HAP-1 (cell line): ENCODE measurements at places on chromosomes 11 and 22.

- peak; percentile 80 for DNase-seq
Measured at GRCh38 chr11:32891657-32892354, 805 bp upstream of the QSER1 start.

DNA sequence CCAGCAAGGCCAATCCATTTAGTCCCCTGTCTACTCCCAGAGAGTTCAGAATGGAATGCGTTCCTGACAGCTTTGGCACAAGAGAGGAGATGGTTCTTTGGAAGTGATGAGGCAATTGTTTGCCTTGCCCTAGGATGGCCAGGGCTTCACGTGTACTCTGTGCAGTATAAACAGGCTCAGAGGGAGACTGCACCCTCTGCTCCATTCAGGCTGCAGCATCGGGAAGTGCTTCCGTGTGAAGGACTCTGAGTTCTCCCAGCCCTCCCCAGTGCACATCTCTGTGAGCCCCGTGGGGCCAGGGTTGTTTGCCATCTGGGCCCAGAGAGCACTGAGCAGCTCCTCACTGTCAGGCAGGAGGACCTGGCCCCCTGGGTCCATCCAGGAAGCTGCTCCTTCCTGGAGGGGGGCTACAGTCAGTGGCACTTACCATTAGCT, 215.3 kb upstream of the TBCEL start:
- DNase-seq: no peak

GRCh38 chr11:111764621-111765020, 1.6 kb downstream of the PPP2R1B start:
- DNase-seq: no peak

DNA sequence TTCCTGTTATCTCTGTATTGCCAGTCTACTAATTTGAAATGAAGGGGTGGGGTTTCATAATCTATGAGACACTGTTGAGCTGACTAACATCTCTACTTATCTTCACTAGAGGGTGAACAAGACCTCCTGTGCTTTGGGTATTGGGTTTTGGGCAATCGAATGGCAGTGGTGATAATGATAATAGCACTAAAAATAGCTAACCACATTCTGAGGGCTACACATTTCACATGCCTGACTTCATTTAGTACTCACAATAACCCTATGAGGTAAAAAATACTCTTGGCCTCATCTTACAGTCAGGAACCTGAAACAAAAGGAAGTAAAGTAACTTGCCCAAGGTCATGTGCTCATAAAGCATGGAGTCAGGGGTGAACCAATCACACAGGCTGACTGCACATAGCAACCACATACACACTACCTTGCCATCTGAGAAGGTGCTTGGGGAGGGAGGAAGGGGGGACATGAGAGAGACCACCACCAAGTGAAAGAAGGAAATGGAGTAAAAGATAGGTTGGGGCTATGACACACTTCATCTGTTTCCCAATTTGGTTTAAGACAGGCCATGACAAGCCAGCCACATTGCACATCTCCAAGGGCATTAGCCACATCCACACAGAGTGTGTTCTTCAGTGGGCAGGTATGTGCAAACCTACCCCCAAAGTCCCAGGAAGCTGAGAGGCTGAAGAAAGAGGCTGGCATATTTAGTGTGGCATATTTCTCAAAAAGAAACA, 387.6 kb upstream of the DDI1 start:
- no peak for DNase-seq

DNA sequence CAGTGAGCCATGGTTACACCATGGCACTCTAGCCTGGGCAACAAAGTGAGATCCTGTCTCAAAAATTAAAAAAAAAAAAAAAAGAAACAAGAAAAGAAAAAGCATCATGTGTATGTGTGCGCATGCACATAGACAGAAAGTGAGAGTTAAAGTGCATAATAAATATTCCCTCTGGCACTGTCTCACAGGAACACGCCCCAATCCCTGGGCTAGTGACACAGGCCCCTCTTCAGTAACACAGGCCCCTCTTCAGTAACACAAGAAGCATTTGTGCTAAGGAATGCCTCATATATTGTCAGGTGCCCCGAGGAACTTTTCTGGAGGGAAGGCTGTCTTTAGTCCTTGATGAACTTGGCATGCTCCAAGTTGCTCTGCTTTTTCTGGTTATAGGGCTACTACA, 57.5 kb downstream of the RPL27A start:
- no peak for DNase-seq

- DNase-seq: no peak
Measured at GRCh38 chr11:122679466-122679865, 23.9 kb downstream of the UBASH3B start.

DNA sequence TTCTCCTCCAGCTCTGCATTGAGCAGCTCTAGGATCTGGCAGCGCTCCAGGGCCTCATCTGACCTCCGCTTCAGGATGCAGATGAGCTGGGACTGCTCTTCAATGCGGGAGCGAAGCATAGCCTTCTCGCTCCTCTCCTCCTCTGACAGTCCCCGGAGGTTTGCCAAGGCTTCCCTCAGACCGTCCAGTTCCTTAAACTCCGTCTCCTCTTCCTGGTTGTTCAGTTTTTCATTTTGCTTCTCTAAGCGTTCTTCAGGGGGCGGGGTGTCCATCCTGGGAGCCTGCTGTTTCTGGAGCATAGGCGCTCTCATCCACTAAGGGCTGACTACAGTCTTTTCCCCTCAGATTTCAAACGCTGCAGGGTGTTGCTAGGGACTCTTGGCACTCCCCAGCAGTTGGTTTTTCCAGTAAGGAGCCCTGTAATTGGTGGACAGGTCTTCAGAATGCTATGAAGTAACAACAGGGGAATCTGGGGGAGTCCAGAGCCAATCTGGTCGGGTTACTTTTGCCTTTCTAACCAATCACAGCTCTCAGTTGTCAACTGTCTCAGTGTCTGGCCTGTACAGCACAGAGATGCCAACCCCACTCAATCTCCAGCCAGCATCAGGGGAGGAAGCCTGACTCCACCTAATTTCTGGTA, at the start of gene CCDC89:
TSS of gene CCDC89 (minus strand) at position 376 of the 640 bp plus-strand sequence. CDS start at position 311, 65 bp downstream.
- no peak for DNase-seq

DNA sequence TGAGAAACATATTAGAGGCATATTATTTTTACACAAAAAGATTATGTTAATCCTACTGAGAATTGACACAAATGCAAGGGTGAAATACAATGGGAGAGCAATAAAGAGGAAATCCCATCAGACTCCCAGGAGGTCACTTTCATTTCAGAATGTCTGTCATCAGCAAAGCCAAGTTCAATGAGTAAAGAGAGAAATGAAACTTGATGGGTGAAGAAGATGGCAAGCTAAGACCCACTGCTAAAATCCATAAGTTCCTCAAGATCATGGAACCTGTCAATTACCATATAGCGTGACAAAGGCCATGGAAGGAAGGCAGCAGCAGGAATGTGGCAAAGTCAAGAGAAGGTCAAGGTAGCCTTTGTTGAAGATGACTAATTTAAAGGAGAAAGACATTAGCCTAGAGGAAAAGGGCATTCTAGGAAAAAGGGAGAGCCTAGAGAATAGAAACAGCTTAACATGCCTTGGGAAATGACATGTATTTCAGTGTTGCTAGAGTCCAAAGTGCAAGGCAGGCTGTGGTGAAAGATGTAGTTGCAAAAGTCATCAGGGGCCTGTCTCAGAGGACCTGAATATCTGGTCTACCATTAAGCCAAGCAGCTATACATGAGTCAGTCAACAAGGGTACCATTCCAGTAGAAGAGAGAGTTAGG, 43.1 kb downstream of the FAM168A start:
- peak; percentile 44 for DNase-seq

DNA sequence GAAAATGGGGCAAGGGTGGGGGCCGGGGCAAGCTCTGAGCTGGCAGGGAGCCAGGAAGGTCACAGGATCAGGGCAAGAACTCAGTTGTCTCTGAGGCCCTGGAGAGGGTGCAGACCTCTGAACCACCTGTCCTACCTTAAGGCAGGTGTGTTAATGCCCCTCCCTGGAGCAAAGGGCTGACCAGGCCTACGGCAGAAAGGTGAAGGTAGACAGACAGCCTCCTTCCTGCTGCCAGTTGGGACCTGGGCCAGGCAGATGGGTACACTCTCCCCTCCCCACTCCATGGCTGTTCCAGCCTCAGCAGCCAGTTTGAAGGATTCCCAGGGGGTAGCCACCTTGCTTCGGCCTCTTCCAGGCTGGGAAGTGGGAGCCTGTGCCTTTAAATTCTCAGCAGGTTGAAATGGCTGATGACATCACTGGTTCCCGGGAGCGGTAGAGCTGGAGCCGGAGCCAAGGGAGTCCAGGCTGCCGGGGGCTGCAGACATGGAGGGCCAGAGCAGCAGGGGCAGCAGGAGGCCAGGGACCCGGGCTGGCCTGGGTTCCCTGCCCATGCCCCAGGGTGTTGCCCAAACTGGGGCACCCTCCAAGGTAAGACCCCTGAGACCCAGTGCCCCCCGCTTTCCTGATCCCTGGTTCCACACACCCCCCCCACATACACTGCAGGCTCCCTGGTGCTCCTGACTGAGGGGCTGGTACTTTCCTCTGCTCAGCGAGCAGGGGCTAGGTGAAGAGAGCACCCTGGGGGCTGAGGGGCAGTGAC, at the start of gene INPP5J:
TSS of gene INPP5J (plus strand) at position 435 of the 760 bp plus-strand sequence. CDS start at position 484, 49 bp downstream.
- DNase-seq: peak; percentile 68

GRCh38 chr11:17457396-17458173, 19.1 kb downstream of the ABCC8 start:
- DNase-seq: no peak

- DNase-seq: no peak
Measured at GRCh38 chr11:103581760-103582159, 454.7 kb upstream of the DDI1 start.

- DNase-seq: no peak
Measured at GRCh38 chr11:67415501-67416304, at the start of gene CARNS1. Gene CARNS1 (plus strand): TSS chr11:67415678. CDS start chr11:67416200, 522 bp downstream.

- DNase-seq: peak; percentile 38
Measured at GRCh38 chr11:46352063-46352841, 5.0 kb downstream of the DGKZ start.

DNA sequence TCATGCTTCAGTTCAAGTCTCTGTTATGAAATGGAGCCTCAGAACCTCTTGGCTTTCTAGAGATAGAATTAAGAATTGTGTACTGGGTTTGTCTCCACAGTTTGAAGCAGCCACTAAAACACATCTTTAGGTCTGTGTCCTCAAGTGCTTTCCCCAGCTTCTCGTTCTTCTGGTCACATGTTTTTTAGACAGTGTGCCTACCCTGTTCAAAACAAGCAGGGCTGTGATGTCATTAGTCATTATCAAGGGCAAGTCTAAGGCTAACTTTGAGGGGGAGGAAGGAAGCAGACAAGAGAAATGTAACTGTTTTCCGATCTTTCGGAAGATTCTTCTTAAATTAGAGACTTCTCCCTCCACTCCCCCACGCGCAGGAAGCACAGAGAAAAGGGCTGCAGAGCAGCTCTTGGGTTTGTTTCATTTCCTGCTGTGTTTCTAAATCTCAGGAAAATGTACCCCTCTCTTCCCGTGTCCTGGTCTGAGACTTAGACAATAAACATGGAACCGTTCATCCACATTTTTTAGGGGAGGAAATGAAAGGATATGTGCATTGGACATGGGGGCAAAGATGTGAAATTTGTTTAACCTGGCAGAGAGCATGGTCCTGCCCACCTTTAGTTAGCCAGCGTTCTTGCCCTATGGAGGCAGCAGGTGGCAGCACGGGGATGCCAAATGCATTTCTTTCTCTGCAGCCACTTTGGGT, 3.1 kb downstream of the AKIP1 start:
- DNase-seq: peak; percentile 64

DNA sequence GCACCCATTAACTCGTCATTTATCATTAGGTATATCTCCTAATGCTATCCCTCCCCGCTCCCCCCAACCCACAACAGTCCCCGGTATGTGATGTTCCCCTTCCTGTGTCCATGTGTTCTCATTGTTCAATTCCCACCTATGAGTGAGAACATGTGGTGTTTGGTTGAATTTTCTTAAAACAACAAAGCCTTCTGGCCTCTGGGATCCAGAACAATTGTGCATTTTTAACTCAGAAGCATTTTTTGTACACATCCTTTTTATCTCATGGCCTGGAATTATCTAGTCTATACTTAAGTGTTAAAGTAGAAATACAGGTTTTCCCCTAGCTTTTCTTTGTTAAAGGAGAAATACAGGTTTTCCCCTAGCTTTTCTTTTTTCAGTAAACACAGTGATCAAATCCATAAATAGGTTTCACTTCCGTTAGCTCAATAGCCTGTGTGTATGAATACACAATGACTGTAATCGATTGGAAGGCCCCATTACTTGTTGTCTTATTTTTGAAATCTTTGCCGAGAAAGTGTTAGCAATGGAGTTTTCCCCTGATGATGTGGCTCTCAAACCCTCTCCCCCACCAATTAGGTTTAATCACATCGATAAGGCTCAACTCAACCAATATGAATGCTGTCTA, 125.6 kb upstream of the PITPNB start:
- no peak for DNase-seq

GRCh38 chr22:40818192-40818746, 877 bp downstream of the SLC25A17 start:
- no peak for DNase-seq

DNA sequence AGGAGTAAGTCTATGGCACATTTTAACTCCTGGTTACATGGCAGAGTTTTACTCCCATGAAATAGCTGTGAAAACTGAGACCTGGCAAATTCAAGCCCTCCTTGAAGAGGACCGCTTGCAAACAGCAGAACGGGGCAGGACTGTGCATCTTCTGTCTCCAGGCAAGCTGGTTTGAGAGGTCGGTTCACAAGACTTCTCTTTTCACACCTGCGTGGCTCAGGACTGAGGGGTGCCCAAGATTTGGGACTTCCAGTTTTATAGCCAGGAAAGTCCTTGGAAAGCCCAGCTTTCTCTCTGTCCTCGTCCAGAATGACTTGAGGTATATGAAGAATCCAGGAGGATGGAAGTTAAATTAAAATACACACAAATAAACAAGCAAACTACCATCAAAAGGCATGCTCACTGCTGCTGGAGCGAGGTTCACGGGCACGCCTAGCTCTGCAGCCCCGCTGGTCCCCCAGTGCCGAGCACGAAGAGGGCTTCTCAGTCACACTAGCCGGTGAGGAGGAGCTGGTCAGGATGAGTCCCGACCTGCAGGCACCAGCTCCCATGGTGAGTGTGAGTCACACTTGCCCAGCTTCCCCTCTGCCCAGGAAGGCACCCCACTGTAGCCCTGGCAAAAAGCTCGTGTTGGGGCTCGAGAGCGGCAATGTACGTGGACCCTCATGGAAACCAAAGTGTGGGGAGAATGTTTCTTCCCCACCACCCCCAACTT, 1382.4 kb downstream of the BRD1 start:
- no peak for DNase-seq

DNA sequence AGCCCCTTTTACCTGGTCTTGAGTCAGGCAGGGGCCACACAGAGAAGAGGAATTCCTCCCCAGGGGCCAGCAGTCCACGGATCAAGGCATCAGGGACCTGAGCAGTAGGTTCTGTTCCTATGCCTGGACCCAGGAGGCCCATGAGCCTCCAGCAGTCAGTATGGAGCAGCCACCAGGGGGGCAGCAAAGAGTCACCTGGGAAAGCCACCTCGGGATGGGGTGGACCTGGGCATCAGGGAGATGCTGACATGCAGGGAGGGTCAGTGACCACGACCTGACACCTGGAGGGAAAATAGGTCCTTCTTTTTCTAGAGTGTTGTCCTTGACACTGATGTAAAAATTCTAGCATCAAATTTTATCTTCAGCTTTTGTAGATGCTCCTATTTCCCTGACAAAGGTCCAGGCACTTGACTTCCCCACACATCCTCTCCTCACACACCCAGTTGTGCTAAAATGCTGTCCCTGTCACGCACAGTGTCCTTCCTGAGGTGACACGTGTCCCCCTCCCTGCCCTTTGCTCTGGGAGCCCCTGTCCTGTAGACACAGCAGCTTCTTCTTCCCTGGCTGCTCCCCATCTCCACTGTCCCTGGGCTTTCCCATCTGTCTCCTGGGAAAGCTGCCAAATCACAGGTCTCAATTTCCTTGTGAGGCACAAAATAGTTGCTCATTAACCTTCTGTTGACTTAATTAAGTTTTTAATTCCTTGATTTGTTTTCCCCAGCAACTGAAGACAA, 70.0 kb upstream of the IGLL5 start:
- no peak for DNase-seq

GRCh38 chr11:61700212-61700611, 20.0 kb downstream of the DAGLA start:
- no peak for DNase-seq
